ENCODE measurements at places on chromosomes 2 and 18.

DNA sequence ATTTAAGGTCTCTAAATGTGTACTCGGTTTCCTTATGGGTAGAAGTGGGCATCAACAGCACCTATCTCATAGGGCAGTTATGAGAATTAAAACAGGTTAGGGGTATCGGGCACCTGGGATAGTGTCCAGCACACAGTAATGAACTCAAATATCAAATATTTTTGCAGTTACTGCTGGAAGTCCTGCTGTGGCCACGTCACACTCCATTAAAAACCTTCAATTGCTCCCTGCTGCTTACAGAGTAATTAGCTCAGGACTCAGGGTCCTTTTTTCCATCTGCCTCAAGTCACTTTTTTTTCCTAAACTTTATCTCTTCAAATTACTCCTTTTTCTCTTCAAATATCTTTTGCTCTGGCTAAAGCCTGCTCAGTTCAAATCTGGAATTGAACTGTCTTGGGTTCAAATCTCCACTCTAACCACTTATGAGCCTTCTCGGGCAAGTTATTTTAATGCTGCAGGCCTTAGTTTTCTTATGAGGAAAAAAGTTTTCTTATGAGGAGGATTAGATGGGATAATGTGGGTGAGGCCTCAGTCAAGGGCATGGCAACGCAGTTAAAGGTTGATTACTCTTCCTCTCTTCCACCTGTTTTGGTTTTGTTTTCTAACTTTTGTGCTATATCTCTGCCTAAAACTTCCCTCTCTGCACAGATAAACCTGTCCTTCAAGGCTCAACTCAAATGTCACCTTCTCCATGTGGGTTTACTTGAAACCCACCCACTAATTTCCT is 36.6 kb downstream of the SPRED2 start:
- DNase-seq: peak; percentile 35

GRCh38 chr2:25187729-25188350 is 19.5 kb upstream of the POMC start:
- no peak for DNase-seq

GRCh38 chr2:28869494-28870145 is 489 bp downstream of the TRMT61B start:
- no peak for DNase-seq

DNA sequence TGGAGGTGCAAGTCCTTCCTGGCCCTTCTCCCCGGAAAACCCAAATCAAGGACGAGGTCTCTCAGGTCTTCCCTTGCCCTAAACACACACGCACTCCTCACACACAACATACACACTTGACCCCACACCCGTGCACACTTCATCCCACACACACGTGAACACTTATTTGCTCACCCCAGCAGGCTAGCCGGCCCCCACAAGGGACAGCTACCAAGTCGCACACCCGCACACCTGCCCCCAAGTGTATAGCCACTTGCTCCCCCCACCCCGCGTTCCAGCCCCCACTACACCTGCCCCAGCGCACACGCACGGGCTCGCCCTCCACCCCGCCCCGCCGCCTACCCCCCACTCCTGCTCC is 359 bp downstream of the TGFBRAP1 start:
- no peak for DNase-seq

DNA sequence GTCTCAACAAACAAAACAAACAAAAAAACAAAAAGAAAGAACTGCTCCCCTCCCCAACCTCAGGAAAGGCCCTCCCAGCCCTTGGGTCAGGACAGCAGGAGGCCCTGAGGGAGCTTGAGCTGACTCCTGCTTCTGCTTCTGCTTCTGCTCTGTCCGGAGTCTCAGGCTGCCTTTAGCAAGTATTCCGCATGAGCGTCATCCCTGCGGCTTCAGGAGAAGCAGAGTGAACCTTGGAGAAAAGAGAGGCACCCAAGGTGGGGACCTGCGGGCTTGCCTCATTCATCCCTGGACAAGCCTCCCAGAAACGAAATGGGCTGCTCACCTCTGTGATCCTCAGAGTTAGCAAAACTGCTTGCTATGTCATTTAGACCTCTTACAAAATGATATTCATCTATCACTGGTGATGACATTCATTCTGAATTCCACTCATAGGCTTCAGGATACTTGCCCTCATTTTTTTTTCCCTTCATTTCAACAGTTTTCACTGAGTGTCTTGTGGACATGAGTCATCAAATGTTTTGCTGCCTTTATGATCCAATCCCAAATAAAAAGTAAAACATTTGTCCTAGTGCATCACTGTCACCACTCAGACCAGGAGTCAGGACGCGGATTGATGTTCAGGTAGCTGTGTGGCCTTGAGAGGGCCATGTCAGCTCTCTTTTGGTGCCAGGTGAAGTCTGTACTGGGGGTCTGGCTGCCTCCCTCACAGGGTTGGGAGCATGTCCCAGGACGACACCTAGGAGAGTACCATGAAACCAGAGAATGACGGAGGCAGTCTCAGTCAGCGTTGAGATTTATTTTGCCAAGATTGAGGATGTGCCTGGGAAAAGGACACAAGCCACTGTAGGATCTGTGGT is 51.7 kb downstream of the IMPA2 start:
- peak; percentile 52 for DNase-seq

DNA sequence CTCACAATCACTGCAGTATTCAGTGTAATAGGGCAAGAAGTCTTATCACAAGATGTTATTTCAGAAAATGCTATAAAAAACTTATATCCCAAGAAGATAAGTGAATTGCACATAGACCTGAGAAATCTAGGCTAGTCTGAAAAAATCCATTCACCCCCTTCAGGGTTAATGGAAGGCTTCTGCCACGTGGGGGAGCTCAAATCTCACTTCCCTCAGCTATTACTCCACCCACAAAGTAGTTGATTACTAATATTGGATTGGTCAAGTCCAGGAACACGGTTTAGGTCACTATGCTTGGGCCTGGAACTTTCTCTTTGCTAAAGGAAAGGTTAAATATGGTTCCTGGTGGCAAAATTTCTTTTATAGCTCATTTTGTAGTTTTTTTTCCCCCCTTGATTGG is 51.2 kb upstream of the ADAM23 start:
- peak; percentile 59 for DNase-seq

GRCh38 chr2:218002143-218002844 is 501 bp downstream of the TNS1 start:
- DNase-seq: no peak

DNA sequence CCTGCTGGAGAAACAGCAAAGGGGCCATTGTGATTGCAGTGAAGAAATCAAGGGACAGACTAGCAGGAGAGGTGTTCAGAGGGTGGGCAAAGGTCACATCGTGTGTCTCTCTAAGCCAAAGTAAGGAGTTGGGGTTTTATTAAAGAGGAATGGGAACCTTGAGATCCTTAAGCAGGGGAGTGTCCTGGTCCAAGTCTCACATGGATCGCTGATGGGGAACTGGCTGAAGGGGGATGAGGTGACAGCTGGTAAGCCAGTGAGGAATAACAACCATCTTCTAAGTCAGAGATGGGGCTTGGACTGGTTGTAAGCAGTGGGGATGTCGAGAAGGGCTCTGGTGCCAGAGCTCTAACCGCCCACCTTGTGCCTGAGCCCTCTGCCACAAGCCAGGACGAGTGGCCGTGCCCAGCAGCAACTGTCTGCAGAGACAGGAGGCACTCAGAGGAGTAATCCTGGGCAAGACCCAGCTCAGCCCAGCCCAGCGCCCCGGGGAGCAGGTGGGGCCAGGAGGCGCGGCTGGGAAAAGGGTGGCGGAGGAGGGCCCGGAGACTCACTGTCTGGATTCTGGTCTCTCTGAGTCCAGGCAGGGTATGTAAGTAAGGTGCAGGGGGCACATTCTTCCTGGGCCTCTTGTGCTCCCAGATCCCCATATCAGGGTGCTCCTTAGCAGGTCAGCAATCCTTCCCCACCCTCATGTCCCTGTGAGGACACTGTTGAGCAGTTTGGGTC is 13.7 kb downstream of the WNT10A start:
- DNase-seq: no peak

DNA sequence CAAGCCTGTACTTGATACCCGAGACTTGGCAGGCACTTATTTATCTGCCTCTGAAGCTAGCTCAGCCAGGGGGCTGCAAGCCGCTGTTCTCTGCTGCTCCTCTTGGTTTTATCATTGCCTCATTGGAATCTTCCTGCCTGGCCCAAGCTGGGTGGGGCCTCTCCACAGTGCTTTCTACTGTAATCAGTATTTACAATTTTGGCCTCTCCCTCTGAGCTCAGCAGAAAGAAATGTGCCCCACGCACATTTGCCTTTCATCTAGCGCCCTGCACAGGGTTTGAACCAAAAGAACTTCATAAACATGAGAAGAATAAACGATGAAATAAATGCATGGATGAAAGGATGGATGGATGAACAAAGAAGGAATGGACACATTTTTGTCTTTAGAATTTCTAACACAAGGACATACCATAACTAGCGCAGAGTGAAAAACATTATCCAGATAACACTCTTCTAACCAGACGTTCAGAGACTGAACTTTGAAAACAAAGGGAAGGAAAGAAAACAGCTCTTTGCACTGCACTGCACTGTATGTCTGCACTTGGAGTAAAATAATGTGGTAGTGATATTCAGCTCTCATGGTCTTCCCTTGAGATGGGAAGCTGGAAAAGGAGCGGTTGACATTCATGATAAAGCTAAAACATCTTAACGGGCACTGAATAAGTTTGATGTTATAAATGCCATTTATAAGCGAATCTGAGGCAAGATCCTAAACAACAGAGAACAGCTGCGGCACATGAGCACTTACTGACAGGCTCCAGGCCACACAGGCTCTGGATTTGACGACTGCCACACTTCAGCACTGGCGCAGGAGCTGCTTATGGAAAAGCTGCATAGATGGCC is 86.8 kb upstream of the SP3 start:
- peak; percentile 65 for DNase-seq
